ENCODE measurements at places on chromosomes 16 and 17. TPM values are rescaled to one million over a fixed set of nuclear protein-coding genes. Genes with fewer than 3 reads are reported as not detected.
A peak's percentile ranks its signal among the peaks of the same experiment; 100 is the strongest.

- no peak for DNase-seq
These were observed 21.5 kb downstream of the IFT140 start for GRCh38 chr16:1590366-1590765.

GRCh38 chr17:79174905-79175856 lies 100.6 kb downstream of the ENGASE start:
- DNase-seq = no peak

GRCh38 chr17:3963237-3964201 lies 718 bp downstream of the ATP2A3 start:
- peak; percentile 91 for DNase-seq

The KCNAB3 gene
- 3.9 TPM for total RNA-seq

The FA2H gene
- 60.0 TPM for total RNA-seq

DNA sequence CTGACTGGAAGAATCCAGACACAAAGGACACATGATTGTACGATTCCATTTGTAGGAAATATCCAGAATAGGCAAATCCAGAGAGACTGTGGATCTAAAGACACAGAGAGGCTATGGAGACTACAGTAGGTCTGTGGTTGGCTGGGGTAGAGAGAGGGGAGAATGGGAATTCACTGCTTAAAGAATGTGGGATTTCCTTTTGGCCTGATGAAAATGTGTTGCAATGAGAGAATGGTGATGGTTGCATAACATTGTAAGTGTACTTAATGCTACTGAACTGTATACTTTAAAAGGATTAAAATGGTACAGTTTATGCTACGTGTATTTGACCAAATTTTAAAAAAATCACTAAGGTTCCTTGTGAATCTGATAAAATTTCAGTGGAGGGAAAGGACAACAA lies 62.1 kb downstream of the GPRC5B start:
- no peak for DNase-seq

DNA sequence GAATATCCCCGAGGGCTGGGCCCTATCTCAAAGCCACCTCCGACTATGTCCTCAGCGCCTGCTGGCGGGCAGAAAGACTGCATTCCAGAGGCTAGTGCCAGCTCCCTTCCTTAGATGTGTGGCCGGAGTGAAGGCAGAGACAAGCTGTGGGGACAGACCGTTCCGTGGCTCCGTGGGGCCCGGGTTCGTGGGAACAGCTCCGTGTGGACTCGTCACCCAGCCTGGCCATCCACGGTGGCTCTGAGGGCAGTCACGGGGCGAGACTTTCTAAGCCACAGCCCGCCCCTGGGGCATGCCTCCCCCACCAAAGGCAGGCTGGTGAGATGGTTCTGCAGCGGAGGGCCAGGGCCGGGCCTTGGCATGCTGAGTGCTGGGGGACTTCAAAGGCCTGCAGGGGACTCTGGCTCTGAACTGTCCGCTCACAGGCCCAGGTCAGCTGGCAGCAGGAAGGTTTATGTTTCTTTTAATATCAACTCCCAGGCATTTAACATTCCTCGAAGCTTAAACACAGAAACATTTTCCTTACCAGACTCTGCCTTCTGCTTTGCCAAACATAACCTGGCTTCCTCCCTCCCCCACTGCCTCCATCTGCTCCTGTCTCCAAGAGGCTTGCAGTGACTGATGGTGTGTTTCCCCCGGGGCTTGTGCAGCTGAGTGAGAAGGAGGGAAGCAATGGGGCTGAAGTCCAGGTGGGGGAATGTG lies 50.4 kb downstream of the TIMM22 start:
- peak; percentile 42 for DNase-seq

The TBC1D3I gene
- 0.54 TPM for total RNA-seq

GRCh38 chr17:32575852-32576251 lies 89.1 kb downstream of the CDK5R1 start:
- DNase-seq = no peak

DNA sequence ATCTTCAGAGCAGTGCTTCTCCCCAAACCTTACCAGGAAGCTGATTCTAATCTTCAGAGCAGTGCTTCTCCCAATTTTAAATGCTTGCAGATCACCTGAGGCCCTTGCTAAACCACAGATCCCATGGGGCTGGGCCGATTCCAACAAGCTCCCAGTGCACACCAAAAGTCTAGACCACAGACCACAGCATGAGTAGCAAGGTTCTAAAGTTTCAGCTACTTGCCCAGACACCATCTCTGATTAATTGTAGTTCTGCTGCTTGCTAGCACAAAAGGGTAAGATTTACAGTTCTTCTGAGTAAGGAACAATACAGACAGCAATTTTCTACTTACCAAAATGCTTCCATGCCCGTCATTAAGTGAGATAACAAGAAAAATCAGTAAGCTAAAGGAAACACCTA lies 12.2 kb downstream of the CLEC3A start:
- no peak for DNase-seq

DNA sequence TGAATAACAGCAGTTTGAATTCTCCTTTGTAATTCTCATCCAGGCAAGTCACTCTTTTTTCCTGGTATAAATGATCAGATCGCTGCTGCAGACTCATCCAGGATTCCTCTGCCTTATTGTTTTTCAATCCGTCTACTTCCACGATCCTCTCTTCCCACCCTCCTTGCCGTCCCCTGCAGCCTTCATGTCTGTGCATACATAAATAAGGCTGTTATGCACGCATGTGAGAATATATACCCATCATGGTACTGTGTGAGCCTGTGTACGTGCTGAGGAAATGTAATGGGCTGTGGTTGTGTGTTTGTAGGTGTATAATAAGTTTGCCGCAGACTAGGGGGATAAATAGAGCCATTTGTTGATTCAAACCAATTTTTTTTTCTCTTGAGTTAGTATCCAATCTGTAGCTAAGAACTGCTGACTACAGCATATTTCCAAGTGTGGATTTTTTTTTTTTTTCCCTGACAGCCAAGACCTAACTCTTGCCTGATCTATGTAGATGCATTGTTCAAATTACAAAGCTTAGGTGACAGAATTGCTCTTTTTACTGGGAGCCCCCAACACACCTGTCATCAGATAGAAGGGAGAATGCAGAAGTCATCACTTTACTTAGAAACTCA lies 62.2 kb downstream of the RBFOX1 start:
- DNase-seq = no peak

GRCh38 chr17:11589716-11590115 lies 8.6 kb upstream of the DNAH9 start:
- no peak for DNase-seq

All from mucosa of descending colon (tissue), 3 donors.